ENCODE measurements at places on chromosomes 12 and 14.

GRCh38 chr14:96497087-96497486, 5.1 kb upstream of the PAPOLA start:
- no peak for DNase-seq

- DNase-seq: no peak
Measured at GRCh38 chr12:76426160-76426559, 77.9 kb upstream of the BBS10 start.

GRCh38 chr12:70695361-70696023, 58.3 kb upstream of the PTPRB start:
- no peak for DNase-seq

DNA sequence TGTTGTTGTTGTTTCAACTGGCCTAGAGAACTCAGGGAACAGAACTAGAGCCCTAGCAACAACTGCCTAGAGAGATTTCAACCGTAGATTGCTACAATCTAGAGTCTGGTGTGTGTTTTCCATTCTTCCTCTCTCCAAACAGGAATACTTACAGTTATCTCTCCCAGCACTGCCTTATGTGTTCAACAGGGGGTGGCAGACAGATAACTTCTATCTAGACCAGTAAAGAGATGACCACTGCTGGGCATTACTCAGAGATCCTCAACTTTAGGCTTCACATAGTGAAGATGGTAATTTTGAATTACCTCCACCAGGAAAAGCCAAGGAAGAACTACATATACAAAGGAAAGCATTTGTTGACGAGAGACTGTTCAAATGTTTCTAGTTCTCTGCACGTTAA, 4.8 kb downstream of the TXNDC16 start:
- no peak for DNase-seq

- DNase-seq: peak; percentile 82
Measured at GRCh38 chr12:59452746-59453145, 143.1 kb upstream of the SLC16A7 start.

- no peak for DNase-seq
Measured at GRCh38 chr14:64789696-64790095, 85.5 kb downstream of the PLEKHG3 start.

GRCh38 chr12:57894399-57895292, 46.7 kb upstream of the ATP23 start:
- DNase-seq: no peak

GRCh38 chr14:70811578-70811977, 2.3 kb upstream of the MAP3K9 start:
- no peak for DNase-seq

DNA sequence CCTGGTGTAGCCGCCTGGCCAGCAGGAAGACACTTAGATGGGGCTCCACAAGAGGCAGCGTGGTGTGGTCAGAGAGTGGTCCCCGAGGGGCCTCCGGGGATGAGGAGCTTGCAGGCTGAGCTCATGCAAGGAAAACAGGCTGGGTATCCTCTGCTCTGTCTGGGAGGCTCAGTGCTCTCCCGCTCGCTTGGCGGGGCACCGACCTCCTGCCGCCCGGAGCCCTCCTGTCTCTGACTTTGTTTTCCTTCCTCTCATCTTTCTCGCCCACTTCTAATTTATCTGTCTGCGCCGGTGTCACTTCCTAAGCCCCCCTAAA, 31.3 kb upstream of the DLK1 start:
- peak; percentile 10 for DNase-seq

GRCh38 chr12:25670076-25671055, 117.3 kb upstream of the LMNTD1 start:
- DNase-seq: peak; percentile 12

DNA sequence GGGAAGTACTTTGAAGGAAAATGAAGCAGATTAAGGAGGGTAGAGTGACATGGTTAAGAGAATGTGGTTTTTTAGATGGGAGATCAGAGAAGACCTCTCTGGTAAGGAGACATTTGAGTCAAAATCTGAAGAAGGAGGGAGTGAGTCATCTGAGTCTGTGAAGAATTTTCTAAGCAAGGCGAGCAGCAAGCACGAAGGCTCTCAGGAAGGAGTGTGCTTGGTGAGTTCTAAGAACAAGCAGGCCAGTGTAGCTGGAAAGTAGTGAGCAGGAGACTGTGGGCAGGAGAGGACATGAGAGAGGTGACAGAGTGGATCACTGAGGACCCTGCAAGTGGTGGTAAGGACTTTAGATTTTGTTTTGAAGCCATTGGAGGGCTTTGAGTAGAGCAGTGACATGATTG, 76.3 kb upstream of the FUT8 start:
- DNase-seq: peak; percentile 86

- no peak for DNase-seq
Measured at GRCh38 chr14:97730706-97731105, 933.5 kb downstream of the VRK1 start.

DNA sequence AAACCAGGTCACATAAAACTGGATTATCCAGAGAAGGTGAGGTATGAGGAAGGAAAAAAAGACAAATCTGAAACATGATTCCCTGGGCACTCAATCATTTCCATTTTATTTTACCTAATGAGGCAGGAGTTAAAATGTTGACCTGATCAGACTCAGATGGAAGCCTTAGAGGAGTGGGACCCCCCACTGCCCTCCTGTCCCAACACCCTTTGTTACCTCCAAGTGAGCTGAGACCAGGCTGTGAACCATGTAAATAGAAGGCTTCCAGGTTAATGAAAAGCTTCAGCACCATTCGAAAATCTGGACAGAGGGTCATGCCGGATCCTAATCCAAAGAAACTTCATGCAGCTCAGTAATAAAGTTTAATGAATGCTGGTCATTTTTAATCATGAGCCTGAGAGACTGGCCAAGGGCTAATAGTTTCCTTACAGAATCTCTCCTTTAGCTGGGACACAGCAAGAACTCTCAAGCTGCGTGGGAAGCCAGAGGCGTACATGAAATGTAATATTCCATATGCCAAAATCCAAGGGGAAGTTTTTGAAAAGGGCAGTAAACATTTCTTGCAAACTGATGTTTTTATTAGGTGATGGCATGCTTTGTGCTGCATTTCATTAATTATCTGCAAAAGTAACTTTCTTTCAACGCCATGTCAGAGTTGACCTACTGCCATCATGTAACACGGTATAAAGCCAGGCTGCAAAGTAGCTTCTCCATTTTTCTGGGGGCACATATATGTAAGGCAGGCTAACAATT, 183.0 kb downstream of the PAX9 start:
- DNase-seq: no peak

DNA sequence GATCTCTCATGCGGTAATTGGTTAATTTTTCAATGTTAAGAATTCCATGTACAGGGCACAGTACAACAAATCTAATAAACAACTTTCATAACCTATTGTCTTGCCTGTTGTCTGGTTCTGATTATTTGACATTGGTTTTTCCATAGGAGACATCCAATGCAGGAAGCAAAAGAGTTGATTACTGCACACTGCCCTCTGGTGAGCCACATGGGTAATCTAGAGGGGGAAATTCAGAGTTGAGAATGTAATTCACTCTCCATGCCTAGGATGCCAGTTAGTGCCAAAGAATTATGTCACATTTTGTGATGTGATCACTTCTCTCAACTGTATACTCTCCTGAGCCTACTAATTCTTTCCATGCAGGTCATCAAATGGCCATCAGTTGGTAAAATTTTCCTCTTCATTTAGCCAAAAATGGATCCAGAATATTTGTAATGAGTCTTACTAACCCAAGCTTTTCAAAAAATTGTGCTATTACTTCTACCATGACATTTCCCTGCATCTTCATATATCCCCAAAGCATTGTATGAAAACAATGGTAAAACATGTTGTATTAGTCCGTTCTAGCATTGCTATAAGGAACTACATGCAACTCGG, 17.7 kb upstream of the CCDC91 start:
- peak; percentile 71 for DNase-seq

GRCh38 chr14:87306409-87307168, 686.4 kb downstream of the GALC start:
- peak; percentile 0 for DNase-seq

All from fibroblast of skin of right biceps (primary cell).